Smooth muscle cell of the umbilical artery (primary cell): ENCODE measurements at places on chromosomes 3 and 15. TPM values are rescaled to one million over a fixed set of nuclear protein-coding genes. Genes with fewer than 3 reads are reported as not detected.

Gene CACNA2D3
- total RNA-seq, result 0.05 TPM in 1 of 2 replicates, not detected in the other

Gene MNS1
- 0.89 and 1.3 TPM in 2 replicates for total RNA-seq

Gene RUVBL1
- total RNA-seq, result 57.6 and 79.0 TPM in 2 replicates

Gene ACOX2
- total RNA-seq, result 7.0 and 13.4 TPM in 2 replicates

Gene BSN
- total RNA-seq, result under 0.01 and 0.14 TPM in 2 replicates

Gene SIDT1
- not detected in 2 replicates for total RNA-seq

Gene TBC1D23
- 86.7 and 98.6 TPM in 2 replicates for total RNA-seq

Gene NPHP3
- 36.2 and 45.8 TPM in 2 replicates for total RNA-seq

Gene STOML1
- 14.6 and 16.2 TPM in 2 replicates for total RNA-seq

Gene DPH3
- total RNA-seq, result 32.7 and 36.2 TPM in 2 replicates

Gene PLSCR4
- 9.3 and 16.0 TPM in 2 replicates for total RNA-seq

Gene GOLGA8Q
- 1.8 and 3.5 TPM in 2 replicates for total RNA-seq

Gene SLC12A8
- total RNA-seq, result 33.5 and 226 TPM in 2 replicates

Gene ZBTB20
- total RNA-seq, result 6.5 and 9.5 TPM in 2 replicates

Gene IL5RA
- not detected in 2 replicates for total RNA-seq

Gene FGF12
- total RNA-seq, result not detected in 2 replicates

Gene GPR62
- total RNA-seq, result 0.05 TPM in 1 of 2 replicates, not detected in the other

Gene CLRN1
- total RNA-seq, result not detected in 2 replicates

Gene SYNM
- total RNA-seq, result 20.0 and 48.4 TPM in 2 replicates

Gene ARPP21
- not detected in 2 replicates for total RNA-seq

Gene TMEM45A
- 53.7 and 107 TPM in 2 replicates for total RNA-seq

Gene IL20RB
- 0.59 and 1.9 TPM in 2 replicates for total RNA-seq

Gene PLA2G4B
- 1.5 and 1.8 TPM in 2 replicates for total RNA-seq

Gene ARHGEF26
- total RNA-seq, result 2.1 and 3.6 TPM in 2 replicates

Gene TUSC7
- total RNA-seq, result not detected in 2 replicates

Gene PKM
- 2,152 and 3,807 TPM in 2 replicates for total RNA-seq

Gene APOD
- not detected in 2 replicates for total RNA-seq

Gene IGSF11
- total RNA-seq, result 0.14 TPM in 1 of 2 replicates, not detected in the other

Gene ACSBG1
- total RNA-seq, result 0.05 TPM in 1 of 2 replicates, not detected in the other

Gene SAMMSON
- total RNA-seq, result under 0.01 TPM in 1 of 2 replicates, not detected in the other

Gene ZNF660
- total RNA-seq, result 2.2 and 4.2 TPM in 2 replicates

Gene TMEM202
- total RNA-seq, result not detected in 2 replicates

Gene ISLR
- total RNA-seq, result 5.3 and 10.4 TPM in 2 replicates

Gene RAB6B
- total RNA-seq, result 0.30 and 1.6 TPM in 2 replicates

Gene TMOD2
- 10.4 and 13.8 TPM in 2 replicates for total RNA-seq

Gene CD276
- total RNA-seq, result 175 and 256 TPM in 2 replicates

Gene GNAT1
- not detected in 2 replicates for total RNA-seq

Gene ADAMTS17
- total RNA-seq, result 0.30 and 0.37 TPM in 2 replicates

Gene LDHAL6B
- total RNA-seq, result not detected in 2 replicates
